ENCODE measurements at places on chromosomes 5 and 9. TPM values are rescaled to one million over a fixed set of nuclear protein-coding genes. Genes with fewer than 3 reads are reported as not detected.

GRCh38 chr5:172904643-172905345 is 54.4 kb upstream of the RPL26L1 start:
- DNase-seq, result peak; percentile 93

DNA sequence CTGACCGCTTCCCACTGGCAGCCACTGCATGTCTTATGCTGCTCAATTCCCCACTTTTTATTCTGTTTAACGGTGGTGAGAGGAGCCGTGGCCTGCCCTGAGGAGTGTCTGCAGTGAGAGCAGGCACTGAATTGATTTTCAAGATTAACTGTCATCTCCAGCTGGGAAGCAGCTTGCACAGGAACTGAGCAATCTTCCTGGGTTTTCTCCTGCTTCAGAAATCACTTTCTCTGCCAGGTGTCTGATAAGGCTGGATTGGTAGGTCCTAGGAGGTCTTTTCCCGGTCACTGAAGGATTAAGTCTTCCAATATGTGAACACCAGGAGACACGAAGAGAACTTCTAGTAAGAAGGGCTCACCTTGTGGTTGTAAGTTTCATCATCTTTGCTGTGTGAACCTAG is 181.1 kb upstream of the RAD23B start:
- DNase-seq, result no peak

DNA sequence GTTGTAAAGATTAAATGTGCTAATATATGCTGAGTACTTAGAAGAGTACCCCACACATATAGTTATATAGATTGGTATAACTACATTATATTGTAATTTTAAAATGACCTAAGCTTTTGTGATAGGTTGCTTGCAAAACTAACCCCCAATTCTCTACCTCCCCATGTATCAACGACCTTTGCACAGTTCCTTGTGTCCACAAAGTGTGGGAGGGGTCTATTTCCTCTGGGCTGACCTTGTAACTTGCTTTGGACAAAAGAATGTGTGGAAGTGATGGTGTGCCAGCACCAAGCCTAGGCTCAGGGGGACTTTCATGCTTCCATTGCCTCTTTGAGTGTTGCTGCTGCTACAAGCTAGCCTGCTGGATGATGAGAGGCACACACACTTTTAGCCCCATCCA is 20.6 kb downstream of the C5 start:
- no peak for DNase-seq

IQGAP2 gene
- total RNA-seq, result not detected

GFI1B gene
- total RNA-seq, result not detected

SPINK5 gene
- 0.95 TPM for total RNA-seq

STPG3 gene
- total RNA-seq, result not detected

All from Caki2 (cell line).